ENCODE measurements at places on chromosomes 12 and 14.
A peak's percentile ranks its signal among the peaks of the same experiment; 100 is the strongest.

GRCh38 chr12:130438243-130438620 is 100.5 kb downstream of the PIWIL1 start:
- no peak for DNase-seq

GRCh38 chr12:120741476-120742421 is 16.1 kb downstream of the ACADS start:
- no peak for DNase-seq

DNA sequence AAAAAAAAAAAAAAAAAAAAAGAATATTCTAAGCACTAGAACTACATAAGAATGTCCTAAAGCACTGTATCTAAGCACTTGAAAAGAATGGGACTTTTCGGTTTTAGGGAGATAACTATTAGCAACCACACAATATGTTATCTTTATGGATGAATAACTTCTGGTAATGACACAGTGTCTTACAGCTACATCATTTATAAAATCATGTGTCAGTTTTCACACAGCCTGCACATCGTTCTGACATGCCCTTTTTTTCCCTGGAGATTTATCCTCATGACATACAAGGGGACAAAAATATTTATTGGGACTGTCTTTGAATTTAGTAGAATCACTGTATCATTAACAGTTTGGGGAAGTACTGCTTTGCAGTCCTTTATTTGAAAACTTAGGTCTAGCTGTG is 17.3 kb downstream of the TMEM19 start:
- DNase-seq = no peak

GRCh38 chr12:132079200-132079599 is 64.9 kb downstream of the DDX51 start:
- no peak for DNase-seq

DNA sequence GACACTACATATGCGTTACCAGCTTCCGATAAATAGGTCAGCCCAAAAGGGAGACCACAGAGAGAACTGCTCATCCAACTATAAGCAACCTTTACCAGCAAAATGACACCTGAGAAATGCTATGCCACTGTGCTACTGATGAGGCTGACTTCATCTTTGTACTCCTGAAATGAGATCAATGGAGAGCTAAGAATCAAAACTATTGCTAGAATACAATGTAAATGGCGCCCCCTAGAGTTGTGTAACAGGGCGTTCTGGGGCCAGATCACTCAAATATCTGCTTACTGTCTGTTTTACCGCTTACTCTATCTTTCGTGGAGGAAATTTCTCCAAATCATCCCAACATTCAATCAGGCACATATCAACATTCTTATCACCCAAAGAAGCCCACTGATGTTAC is 4.6 kb downstream of the ZNF384 start:
- peak; percentile 26 for DNase-seq

DNA sequence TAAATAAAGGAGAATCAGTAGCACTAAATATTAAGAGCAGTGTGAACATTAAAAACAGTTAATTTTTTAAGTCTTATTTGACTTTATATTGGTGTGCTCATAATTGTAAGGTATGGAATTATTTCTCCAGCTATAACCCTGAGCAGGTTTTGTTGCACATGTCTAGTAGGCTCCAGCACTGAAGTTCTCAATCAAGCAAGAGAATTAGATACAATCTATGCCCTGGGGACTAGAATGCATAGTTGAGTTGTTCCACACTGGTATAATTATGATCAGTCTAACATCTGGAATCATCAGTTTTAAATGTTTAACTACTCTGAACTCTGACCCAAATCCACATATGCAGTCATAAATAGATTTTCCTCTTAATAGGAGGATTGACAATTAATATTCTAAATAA is 257.8 kb upstream of the ARHGAP5 start:
- no peak for DNase-seq

- DNase-seq = no peak
Observed at GRCh38 chr12:58224536-58225105, 283.3 kb downstream of the ATP23 start.

- DNase-seq = no peak
Observed at GRCh38 chr14:70871863-70872677, 35.2 kb upstream of the PCNX1 start.

- DNase-seq = no peak
Observed at GRCh38 chr12:14322403-14322802, 43.1 kb upstream of the ATF7IP start.

- DNase-seq = no peak
Observed at GRCh38 chr14:75711796-75712211, 50.8 kb downstream of the TTLL5 start.

GRCh38 chr14:25001601-25002000 is 48.3 kb downstream of the STXBP6 start:
- DNase-seq = no peak

DNA sequence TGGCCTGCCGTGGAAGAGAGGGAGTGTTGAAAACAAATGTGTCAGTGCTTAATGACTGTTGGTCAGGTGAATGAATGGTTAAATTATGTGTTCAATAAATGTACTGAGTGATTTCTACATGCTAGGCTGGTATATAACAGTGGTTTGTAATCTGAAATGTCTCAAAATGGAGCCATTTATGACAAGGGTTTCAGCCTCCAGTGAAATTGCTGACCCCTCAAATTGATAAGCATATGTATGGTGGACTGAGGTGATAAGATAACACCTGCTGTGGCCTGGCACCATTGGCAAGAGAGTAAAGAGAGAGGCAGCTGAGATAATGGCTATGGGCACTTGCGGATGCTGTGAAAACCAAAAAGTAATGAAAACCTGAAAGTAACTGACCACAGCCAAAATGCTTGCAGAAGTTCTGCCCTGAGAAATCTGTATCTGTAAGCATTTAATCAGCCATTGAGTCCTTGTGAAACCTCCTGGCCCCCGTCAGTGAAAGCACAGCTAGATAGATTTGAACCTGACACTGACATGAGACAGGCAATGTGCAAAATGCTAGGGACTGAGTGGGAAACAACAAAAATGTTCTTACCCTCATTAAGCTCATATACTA is 1.4 kb upstream of the BCAT1 start:
- no peak for DNase-seq

GRCh38 chr14:29709490-29709889 is 218.2 kb downstream of the PRKD1 start:
- no peak for DNase-seq

DNA sequence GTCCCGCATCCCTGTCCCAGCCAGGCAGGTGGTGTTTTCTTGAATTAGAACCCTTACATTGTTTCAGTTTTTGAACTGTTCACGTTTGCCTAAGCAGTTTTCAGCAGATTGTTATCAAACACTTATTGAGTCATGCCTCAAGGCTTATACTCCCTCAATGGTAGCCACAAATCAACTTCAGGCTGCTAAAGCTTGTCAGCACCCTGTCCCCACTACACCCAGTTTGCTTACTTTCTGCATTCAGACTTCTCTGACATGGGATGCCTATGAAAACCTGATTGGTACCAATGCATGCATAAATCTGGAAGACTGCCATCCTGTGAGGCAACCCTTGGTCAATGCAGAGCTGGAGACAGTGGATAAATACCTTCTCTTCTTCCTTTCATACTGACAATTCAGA is 225.4 kb downstream of the BTG1 start:
- peak; percentile 71 for DNase-seq

GRCh38 chr12:50314636-50315312 is 31.5 kb upstream of the LIMA1 start:
- no peak for DNase-seq

DNA sequence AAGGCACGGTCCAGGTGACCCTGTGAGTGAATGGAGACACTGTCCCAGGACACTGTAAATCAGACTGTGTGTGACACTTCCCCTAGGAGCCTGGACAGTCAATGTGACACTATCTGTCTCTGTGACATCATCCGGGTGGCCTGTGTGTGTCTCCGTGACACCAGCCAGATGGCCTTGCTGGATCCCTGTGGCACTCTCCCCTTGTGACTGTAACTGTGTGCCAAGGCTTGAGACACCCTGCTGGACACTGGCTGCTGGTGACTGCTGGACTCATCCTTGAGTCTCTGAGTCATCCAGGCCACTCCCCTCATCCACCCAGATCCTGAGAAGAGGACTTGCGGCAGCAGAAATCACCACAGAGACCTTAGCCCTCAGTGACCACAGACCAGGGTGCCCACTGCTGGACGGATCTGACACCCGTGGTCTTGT is 51.6 kb downstream of the MVK start:
- DNase-seq = no peak

DNA sequence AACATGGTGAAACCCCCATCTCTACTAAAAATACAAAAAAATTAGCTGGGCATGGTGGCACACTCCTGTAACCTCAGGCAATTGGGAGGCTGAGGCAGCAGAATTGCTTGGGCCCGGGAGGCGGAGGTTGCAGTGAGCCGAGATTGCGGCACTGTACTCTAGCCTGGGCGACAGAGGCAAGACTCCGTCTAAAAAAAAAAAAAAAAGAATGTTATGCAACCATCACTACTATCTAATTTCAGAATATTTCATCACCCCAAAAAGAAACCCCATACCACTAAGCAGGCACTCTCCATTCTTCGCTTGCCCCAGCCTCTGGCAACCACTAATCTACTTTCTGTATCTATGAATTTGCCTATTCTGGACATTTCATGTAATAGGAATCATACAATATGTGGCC is 68.8 kb upstream of the AMN start:
- DNase-seq = no peak

GRCh38 chr14:55126932-55127459 is 2.1 kb upstream of the LGALS3 start:
- DNase-seq = no peak

DNA sequence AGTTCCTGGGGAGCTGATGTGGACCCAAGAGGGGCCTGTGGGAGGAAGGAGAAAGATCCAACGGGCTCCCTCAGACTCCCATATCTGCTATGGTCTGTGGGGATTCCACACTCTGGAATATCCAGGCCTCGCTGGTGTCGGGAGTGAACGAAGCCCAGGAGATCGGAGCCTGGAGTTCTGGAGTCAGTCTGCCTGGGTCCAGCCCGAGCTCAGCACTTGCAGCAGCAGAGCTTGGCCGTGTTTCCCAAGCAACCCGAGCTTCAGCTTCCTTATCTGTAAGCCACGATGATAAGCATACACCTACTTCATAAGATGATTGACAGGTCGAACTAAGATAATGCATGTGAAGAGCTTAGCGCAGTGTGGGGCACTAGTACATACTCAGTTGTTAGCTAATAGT is 10.1 kb downstream of the LTBP2 start:
- no peak for DNase-seq

DNA sequence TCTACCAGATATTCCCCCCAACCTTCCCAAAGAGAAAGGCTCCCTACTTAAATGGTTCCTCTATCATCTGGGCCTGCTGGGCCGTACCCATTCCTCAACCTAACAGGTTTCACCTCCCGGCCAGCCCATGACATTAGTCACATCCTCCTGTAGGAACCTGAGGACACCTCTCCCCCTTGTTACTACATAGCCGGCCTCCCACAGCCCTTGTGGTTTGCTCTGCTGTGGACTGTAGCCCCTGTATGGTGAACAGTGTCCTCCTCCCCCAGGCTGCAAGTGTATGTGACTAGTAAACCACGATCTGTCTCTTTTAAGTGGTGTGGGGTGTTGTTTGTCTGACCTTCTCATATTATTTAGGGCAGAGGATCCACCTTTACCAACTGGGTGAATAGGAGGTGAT is 371.7 kb downstream of the RGS6 start:
- DNase-seq = no peak

GRCh38 chr12:106123551-106124081 is 15.1 kb downstream of the NUAK1 start:
- no peak for DNase-seq

GRCh38 chr12:43210485-43211192 is 341.4 kb downstream of the ADAMTS20 start:
- DNase-seq = no peak

DNA sequence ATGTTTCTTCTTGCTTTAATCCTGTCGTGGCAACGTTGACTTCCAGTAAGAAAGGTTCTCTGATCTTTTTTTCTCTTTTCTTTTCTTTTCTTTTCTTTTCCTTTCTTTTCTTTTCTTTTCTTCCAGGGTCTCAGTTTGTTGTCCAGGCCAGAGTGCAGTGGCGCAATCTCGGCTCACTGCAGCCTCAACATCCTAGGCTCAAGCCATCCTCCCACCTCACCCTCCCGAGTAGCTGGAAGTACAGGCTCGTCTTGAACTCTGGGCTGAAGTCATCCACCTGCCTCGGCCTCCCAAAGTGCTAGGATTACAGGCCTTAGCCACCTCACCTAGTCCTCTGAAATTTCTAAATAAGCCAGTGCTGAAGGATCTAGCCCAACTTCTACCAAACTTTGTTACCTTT is 1.3 kb upstream of the MAP3K9 start:
- no peak for DNase-seq

- DNase-seq = peak; percentile 21
Observed at GRCh38 chr12:11756523-11756922, 107.0 kb downstream of the ETV6 start.

GRCh38 chr14:68367536-68367935 is 425.3 kb downstream of the ZFP36L1 start:
- DNase-seq = no peak

- DNase-seq = no peak
Observed at GRCh38 chr12:130602251-130602650, 113.8 kb downstream of the RIMBP2 start.

DNA sequence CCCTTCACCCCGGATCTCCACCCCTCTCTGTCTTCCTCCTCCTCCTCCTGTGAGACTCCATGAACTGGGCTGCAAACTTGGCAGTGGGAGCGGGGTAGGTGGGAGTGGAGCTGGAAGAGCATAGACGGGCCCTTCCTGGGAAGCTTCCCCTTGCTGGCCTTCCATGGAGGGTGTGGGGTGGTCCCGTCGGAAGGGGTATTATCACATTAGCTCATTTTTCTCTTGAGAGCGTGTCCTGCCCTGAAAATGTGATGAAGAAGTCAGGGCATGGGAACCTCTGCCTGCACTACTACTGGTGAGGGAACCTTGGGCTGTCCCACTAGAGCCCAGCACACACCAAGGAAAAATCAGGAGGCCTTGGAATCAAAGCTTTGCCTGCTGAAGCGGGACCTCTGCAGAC is 66.5 kb downstream of the CACNA1C start:
- no peak for DNase-seq

DNA sequence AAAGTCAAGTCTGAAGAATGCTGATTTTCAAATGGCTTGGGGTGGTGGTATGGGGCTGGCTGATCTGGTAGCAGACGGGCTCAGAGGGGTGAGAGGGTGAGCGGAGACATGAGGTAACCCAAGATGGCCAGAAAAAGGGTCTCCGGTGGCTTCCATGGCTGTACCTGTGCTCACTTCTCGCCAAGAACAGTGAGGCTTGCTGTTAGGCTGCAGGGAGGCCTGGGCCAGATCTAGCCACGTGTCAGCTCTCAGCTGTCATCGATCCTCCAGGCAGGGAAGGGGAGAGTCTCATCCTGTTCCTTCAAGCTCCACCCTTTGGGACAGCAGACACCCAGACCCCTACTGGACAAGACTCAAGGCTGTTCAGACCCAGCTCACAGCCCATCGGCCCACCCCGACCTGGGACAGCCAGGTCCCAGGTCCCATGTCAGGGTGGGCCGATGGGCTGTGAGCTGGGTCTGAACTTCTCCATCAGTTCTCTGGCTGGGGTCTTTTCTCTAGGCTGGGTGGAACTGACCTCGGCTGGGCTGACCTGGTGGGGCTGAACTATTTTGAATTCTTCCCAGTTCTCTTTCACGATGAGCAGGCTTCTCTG is 9.0 kb downstream of the LRTM2 start:
- no peak for DNase-seq

GRCh38 chr14:37114002-37114401 is 58.4 kb downstream of the SLC25A21 start:
- no peak for DNase-seq

Measured in NCI-H345 (cell line).